ENCODE measurements at places on chromosomes 4 and X. TPM values are rescaled to one million over a fixed set of nuclear protein-coding genes. Genes with fewer than 3 reads are reported as not detected.

CXCL1 gene
- total RNA-seq, result not detected

COX7B2 gene
- total RNA-seq, result not detected

NEXMIF gene
- 0.02 TPM for total RNA-seq

AFF2 gene
- total RNA-seq, result 4.8 TPM

LEF1 gene
- 24.5 TPM for total RNA-seq

TMEM271 gene
- not detected for total RNA-seq

TMEM150C gene
- total RNA-seq, result not detected

HEPH gene
- not detected for total RNA-seq

SHOX gene
- total RNA-seq, result not detected

C4orf33 gene
- 23.2 TPM for total RNA-seq

DDIT4L gene
- total RNA-seq, result not detected

- H3K27ac ChIP-seq, result no peak overlapping the region
- H3K27me3 ChIP-seq, result no peaks in the 10 kb centered on the region
- no peaks in the 10 kb centered on the region for H3K4me1 ChIP-seq
- no peak overlapping the region for H3K4me3 ChIP-seq
- H3K36me3 ChIP-seq, result no peaks in the 10 kb centered on the region
These were observed 582.7 kb upstream of the AADAT start for GRCh38 chr4:170672381-170672965.

DNA sequence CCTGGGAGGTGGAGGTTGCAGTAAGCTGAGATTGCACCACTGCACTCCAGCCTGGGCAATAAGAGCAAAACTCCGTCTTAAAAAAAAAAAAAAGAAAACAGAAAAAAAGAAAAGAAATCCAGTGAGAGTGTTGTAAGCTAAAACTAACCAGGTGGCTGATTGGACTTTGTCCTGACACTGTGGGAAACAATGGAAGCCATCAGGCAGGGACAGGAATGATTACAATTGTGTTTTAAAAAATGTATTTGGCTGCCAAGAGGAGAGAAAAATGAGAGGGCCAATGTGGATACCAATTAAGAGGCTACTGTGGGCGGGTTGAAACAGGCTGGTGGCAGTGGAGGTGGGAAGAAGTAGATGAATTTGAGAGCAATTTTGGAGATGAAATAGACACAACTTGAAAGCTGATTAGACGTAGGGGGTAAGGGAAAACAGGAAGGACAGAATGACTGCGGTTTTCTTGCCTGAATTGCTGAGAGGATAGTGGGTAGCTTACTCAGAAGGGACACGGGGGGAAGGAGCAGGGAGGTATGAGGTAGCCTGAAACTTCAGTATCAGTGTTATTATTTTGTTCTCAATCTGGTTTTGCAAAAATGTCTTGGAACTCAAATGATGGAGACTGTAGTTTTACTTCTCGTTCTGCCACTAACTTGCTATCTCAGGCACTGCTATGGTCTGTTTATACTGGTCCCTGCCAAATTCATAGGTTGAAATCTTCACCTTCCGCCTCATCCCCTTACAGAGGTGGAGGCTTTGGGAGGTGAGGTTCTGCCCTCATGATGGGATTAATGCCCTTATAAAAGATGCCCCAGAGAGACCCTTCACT, 45.6 kb upstream of the CHRNA9 start:
- H3K4me1 ChIP-seq, result peaks cover 11% of the 10 kb centered on the region
- H3K36me3 ChIP-seq, result no peaks in the 10 kb centered on the region
- H3K27ac ChIP-seq, result peak overlapping the region; percentile 27
- no peak overlapping the region for H3K4me3 ChIP-seq
- H3K27me3 ChIP-seq, result no peaks in the 10 kb centered on the region
- no peak for DNase-seq

GRCh38 chrX:122133478-122133877, 1050.6 kb upstream of the GRIA3 start:
- no peaks in the 10 kb centered on the region for H3K27me3 ChIP-seq
- no peaks in the 10 kb centered on the region for H3K36me3 ChIP-seq
- DNase-seq, result no peak
- H3K4me3 ChIP-seq, result no peak overlapping the region
- no peak overlapping the region for H3K27ac ChIP-seq

DNA sequence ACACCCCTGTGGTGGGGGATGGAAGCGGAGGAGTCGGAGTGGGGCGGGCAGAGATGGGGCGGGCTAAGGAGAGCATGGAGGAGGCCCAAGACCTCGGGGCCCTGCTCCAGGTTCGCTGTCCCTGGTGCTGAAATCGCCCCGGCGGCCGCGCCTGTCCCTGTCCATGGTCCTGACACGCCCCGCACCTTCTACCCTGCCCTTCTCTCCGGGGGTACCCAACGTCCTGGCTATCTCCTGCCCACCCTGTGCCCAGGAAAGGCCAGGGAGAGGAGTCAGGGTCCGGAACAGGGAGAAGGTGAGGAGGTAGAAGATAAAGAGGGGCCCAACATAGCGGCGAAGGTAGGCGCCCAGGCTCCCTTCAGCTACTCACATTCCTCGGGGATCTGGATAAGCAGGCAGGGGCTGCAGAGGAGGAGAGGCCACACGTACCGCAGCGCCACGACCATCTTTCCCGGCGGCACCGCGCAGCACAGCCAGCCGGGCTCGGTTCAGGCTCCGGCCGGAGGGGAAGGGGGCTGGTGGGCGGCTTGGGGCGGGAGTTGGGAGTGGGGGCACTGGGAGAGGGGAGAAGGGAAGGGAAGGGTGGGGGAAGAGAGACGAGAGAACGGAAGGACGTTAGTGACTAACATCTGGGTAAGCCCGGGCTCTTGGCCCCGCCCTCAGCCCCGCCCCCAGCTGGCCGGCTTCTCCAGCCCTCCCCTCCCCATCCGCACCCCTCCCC, 10.4 kb downstream of the L1CAM start:
- H3K4me1 ChIP-seq, result peaks cover 9% of the 10 kb centered on the region
- DNase-seq, result peak; percentile 79
- peaks cover 5% of the 10 kb centered on the region for H3K27me3 ChIP-seq
- no peaks in the 10 kb centered on the region for H3K36me3 ChIP-seq

DNA sequence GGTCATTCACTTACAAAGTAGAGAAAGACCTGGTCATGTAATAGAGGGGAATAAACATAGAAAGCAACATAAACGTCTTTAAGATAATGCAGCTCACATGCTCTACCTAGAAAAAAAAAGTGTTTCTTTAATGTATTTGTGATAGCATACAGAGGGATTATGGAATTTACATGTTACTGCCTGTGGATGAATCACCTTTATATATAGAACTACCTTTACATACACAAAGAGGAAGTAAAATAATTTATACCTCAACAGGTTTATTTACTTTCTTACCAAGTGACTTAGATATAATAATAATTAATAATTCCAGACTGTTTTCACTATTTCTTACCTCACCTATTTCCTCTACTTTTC, 81.5 kb downstream of the PPP3CA start:
- H3K36me3 ChIP-seq, result no peaks in the 10 kb centered on the region
- no peaks in the 10 kb centered on the region for H3K27me3 ChIP-seq
- H3K4me1 ChIP-seq, result no peaks in the 10 kb centered on the region
- no peak overlapping the region for H3K4me3 ChIP-seq
- no peak for DNase-seq
- H3K27ac ChIP-seq, result no peak overlapping the region

- H3K4me1 ChIP-seq, result no peaks in the 10 kb centered on the region
- no peak overlapping the region for H3K4me3 ChIP-seq
- H3K27ac ChIP-seq, result no peak overlapping the region
- no peak for DNase-seq
These were observed 344 bp downstream of the OR13H1 start for GRCh38 chrX:131544218-131544617.

GRCh38 chr4:183503497-183504063, 1.3 kb upstream of the ING2 start:
- peak overlapping the region; percentile 85 for H3K4me3 ChIP-seq
- H3K36me3 ChIP-seq, result no peaks in the 10 kb centered on the region
- no peaks in the 10 kb centered on the region for H3K27me3 ChIP-seq
- no peak for DNase-seq
- H3K27ac ChIP-seq, result peak overlapping the region; percentile 63
- H3K4me1 ChIP-seq, result peaks cover 3% of the 10 kb centered on the region

GRCh38 chr4:31068257-31069075, 348.3 kb downstream of the PCDH7 start:
- H3K4me1 ChIP-seq, result no peaks in the 10 kb centered on the region
- H3K27me3 ChIP-seq, result no peaks in the 10 kb centered on the region
- H3K4me3 ChIP-seq, result no peak overlapping the region
- H3K27ac ChIP-seq, result no peak overlapping the region
- no peak for DNase-seq
- no peaks in the 10 kb centered on the region for H3K36me3 ChIP-seq

- H3K27ac ChIP-seq, result no peak overlapping the region
- peaks cover 22% of the 10 kb centered on the region for H3K4me1 ChIP-seq
These were observed 35.2 kb downstream of the PDS5A start for GRCh38 chr4:39942507-39942906.

- H3K36me3 ChIP-seq, result no peaks in the 10 kb centered on the region
- no peaks in the 10 kb centered on the region for H3K4me1 ChIP-seq
- H3K4me3 ChIP-seq, result no peak overlapping the region
- no peak overlapping the region for H3K27ac ChIP-seq
These were observed 6.2 kb downstream of the IL21 start for GRCh38 chr4:122614621-122615020.

DNA sequence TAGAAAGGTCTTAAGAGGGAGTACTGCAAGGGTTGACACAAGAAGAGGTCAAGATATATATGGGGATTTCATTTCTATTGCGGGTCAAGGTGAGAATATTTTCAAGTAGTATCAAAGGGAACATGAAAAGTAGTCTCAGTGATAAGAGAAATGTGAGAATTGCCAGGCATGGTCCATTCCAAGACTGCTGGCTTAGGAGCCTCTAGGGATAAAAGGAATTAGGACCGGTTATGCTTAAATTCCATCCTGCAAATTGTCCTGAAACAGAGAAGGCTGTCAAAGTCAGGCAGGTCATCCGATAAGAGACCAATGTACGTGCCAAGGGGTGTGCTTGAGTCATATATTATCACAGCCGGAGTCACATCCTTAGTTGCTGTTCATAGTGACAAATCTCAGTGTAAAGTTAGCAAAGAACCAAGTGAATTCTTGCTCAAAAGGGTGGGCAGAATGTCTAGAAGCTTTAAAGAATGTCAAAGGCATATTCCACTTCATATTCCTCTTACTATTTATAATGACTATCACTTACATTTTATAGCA, 133.6 kb downstream of the CBLL2 start:
- H3K4me3 ChIP-seq, result no peak overlapping the region
- DNase-seq, result no peak
- H3K4me1 ChIP-seq, result no peaks in the 10 kb centered on the region
- no peaks in the 10 kb centered on the region for H3K27me3 ChIP-seq

GRCh38 chrX:1610736-1611135, 4.1 kb upstream of the ASMT start:
- no peak overlapping the region for H3K4me3 ChIP-seq
- no peaks in the 10 kb centered on the region for H3K27me3 ChIP-seq
- H3K27ac ChIP-seq, result no peak overlapping the region

DNA sequence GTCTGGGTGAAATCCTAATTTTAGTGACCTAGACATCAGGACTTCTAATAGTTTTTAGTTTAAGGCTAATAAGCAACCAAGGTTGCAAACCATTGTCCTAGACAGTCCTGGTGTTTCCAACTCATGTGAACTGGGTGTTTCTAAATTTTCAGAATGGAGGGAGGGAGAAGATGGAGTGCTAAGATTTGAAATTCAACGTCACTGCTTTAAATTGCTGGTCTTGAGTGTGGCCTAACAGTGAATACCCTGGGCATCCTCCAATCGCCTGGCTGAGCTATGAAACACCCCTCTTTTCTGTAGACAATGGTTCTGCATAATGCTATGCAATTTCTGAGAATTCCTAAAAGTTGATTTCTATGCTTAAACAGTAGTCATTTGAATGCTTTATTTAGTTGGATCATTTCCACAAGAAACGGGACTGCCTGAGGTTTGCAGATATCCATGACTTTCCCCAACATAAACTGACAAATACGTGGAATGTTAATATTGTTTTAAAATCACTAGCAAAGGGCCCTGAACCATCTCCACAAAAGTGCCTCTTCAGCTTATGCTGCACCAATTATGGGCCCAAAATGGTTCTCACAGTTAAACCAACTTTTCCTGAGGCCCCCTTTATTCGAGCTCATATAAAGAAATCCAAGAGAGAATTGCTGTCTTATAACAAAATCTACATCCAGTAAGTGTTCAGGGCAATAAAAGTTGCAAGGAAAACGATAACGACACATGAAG, 1.1 kb downstream of the FBXL5 start:
- H3K27me3 ChIP-seq, result no peaks in the 10 kb centered on the region
- H3K36me3 ChIP-seq, result no peaks in the 10 kb centered on the region
- H3K4me3 ChIP-seq, result peak overlapping the region; percentile 74
- peaks cover 28% of the 10 kb centered on the region for H3K4me1 ChIP-seq
- peak overlapping the region; percentile 71 for H3K27ac ChIP-seq
- DNase-seq, result no peak

DNA sequence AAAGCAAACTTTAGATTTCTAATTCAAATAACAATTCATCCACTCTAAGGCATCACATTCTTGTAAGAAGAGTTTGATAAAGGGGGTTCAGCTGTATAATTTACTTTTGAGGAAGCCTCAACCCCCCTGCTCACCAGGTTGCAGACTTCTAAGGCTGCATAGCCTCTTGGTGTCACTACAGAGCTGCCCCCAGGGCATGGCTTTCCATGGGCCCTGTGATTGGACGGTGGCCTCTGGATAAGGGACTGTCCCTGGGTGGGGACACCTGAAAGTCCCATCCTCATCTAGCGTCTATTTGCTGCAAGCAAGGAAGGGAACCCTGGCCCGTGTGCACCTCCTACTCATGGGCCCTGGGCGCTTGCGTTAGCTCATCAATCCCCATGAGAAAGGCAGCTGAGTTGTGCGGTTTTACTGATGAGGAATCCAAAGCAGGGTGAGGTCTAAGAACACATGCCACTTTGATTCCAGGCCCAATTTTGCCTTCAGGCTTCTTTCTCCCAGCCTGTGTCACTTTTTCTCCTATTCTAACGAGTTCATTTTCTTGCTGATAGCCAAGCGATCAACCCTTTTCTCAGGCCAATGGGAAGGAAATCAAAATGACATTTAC, 51.8 kb downstream of the SCML1 start:
- H3K4me3 ChIP-seq, result no peak overlapping the region
- no peaks in the 10 kb centered on the region for H3K36me3 ChIP-seq
- H3K27me3 ChIP-seq, result no peaks in the 10 kb centered on the region
- H3K27ac ChIP-seq, result no peak overlapping the region

- no peak overlapping the region for H3K4me3 ChIP-seq
- DNase-seq, result no peak
- H3K36me3 ChIP-seq, result no peaks in the 10 kb centered on the region
- no peaks in the 10 kb centered on the region for H3K4me1 ChIP-seq
- no peaks in the 10 kb centered on the region for H3K27me3 ChIP-seq
- H3K27ac ChIP-seq, result no peak overlapping the region
These were observed 1.5 kb downstream of the SPANXN4 start for GRCh38 chrX:143027275-143027674.

GRCh38 chrX:108000751-108001150, 18.6 kb upstream of the TEX13B start:
- no peaks in the 10 kb centered on the region for H3K36me3 ChIP-seq
- H3K4me1 ChIP-seq, result no peaks in the 10 kb centered on the region
- H3K27me3 ChIP-seq, result no peaks in the 10 kb centered on the region
- no peak for DNase-seq

GRCh38 chr4:85595796-85596559, 121.0 kb downstream of the ARHGAP24 start:
- no peak overlapping the region for H3K27ac ChIP-seq
- no peaks in the 10 kb centered on the region for H3K4me1 ChIP-seq
- no peaks in the 10 kb centered on the region for H3K36me3 ChIP-seq
- no peak overlapping the region for H3K4me3 ChIP-seq
- H3K27me3 ChIP-seq, result no peaks in the 10 kb centered on the region

GRCh38 chr4:179751669-179752068, 2309.4 kb upstream of the AGA start:
- H3K27me3 ChIP-seq, result no peaks in the 10 kb centered on the region
- no peaks in the 10 kb centered on the region for H3K36me3 ChIP-seq
- no peaks in the 10 kb centered on the region for H3K4me1 ChIP-seq
- H3K4me3 ChIP-seq, result no peak overlapping the region
- DNase-seq, result no peak
